ENCODE measurements at places on chromosomes 6 and 20.

GRCh38 chr20:52800734-52801627, 171.2 kb upstream of the TSHZ2 start:
- DNase-seq, result no peak

DNA sequence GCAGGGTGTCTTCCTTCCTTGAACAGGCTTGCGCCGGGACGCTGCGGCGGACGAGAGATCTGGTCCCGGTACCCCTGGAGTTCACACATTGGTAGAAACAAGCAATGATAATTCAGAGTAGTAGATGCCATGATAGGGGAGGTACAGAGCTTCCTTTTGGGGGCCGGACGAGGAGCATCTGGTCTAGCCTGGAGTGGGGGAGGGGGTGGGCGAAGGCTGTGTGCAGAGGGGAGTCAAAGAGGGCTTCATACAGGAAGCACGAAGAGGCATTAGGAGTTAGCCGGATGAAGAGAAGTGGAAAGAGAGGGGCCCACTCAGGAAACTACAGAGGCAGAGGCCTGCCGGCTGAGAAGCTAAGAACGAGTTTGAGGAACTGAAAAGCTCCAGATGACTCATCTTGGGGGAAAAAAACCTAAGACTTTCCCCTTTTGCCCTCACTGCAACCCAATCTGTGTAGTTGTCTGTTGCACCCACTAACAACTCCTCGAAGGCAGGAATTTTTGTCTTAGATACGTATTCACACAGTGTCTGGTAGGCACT, 611 bp downstream of the CNPY3 start:
- DNase-seq, result peak; percentile 21

- DNase-seq, result no peak
Observed at GRCh38 chr20:41314386-41314785, 3.1 kb downstream of the ZHX3 start.

- DNase-seq, result no peak
Observed at GRCh38 chr20:53021934-53022333, 49.8 kb downstream of the TSHZ2 start.

DNA sequence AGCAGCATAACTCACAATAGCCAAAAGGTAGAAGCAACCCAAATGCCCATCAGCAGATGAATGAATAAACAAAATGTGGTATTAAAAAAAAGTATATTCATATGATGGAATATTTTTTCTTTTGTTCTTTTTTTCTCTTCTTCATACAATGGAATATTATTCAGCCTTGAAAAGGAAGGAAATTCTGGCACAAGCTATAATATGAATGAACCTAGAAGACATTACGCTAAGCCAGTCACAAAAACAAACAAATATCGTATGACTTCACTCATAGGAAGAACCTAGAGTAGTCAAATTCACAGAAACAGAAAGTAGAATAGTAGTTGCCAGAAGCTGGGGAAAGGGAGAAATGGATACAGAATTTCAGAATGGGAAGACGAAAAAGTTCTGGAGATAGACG, 63.7 kb downstream of the RBL1 start:
- no peak for DNase-seq

GRCh38 chr6:36926708-36927513, 27.6 kb upstream of the PI16 start:
- no peak for DNase-seq

- DNase-seq, result no peak
Observed at GRCh38 chr6:142892254-142893021, 52.5 kb downstream of the HIVEP2 start.

DNA sequence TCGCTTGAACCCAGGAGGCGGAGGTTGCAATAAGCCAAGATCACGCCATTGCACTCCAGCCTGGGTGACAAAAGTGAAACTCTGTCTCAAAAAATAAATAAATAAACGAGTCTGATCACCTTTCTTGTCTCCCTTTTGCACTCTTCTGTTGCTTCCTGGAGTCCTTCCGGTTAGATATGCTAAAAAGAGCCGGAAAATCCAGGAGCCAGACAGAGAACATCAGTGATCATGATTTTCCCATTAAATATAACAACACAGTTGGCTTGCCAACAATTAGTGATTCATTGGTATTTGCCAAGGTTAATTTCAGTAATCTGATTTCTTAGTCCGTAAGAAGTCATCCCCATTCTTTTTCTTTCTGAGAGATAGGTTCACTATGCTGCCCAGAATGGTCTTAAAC, 3.7 kb upstream of the MCM3 start:
- no peak for DNase-seq

- no peak for DNase-seq
Observed at GRCh38 chr6:158852312-158853071, 33.3 kb upstream of the EZR start.

GRCh38 chr20:50136822-50137599, 16.5 kb downstream of the PEDS1 start:
- DNase-seq, result no peak

GRCh38 chr6:136548582-136549299, 1.5 kb downstream of the MAP7 start:
- no peak for DNase-seq

- DNase-seq, result no peak
Observed at GRCh38 chr6:50330963-50331362, 281.2 kb upstream of the DEFB112 start.

DNA sequence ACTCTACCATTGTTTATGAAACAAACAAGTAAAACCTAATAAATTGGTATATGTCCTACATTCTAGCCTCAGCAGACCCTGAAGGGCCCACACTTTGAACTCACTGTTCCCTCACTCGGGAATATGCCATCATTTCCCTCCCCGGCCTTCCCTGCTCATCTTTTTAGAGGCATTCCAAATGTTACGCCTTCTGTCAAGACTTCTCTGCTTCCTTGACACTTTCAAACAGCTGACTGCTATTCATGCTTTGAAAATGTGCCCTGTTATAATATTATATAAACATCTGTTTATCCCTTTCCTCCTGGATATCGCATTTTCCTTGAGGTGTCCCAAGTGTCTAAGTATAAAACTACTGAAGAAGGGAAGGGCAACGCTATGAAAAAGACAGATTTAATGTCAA, 249.5 kb upstream of the THEMIS start:
- no peak for DNase-seq
